ENCODE measurements at places on chromosomes 1 and 21.
A peak's percentile ranks its signal among the peaks of the same experiment; 100 is the strongest.

- peaks cover 16% of the 10 kb centered on the region for H3K4me1 ChIP-seq
- H3K27me3 ChIP-seq = peaks cover 68% of the 10 kb centered on the region
- no peak within 1 kb of the TSS for H3K27ac ChIP-seq
- no peak for DNase-seq
- no peaks in the 10 kb centered on the region for H3K36me3 ChIP-seq
These were observed at the start of gene RSPO1 for GRCh38 chr1:37634244-37634991. Gene RSPO1, minus strand, starts transcription at chr1:37634892. Its CDS starts 5,231 bp downstream, at chr1:37629661.

GRCh38 chr1:51445351-51446090 is 73.5 kb downstream of the EPS15 start:
- H3K4me3 ChIP-seq = no peak overlapping the region
- H3K27me3 ChIP-seq = no peaks in the 10 kb centered on the region
- no peak overlapping the region for H3K27ac ChIP-seq
- peaks cover 9% of the 10 kb centered on the region for H3K4me1 ChIP-seq
- DNase-seq = no peak

DNA sequence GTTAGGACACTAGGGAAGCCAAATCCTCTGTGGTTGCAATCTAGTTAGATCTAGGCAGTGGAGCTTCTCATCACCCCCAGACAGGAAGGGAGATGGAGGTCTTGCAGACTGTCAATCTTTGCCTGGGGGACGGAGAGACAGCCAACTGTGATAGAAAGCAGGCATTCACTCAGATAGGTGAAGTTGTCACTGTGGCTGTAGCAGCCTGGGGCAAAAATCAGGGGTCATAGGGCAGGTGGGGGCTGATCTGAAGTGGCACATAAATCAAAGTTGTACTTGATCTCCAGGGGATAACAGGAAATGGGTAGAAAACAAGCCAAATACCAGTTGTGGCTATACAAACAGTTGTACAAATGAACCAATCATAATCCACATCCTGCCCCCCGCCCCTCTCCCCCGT is 620.9 kb upstream of the USP24 start:
- no peak for DNase-seq
- H3K36me3 ChIP-seq = no peaks in the 10 kb centered on the region
- no peak overlapping the region for H3K4me3 ChIP-seq

GRCh38 chr1:232704694-232705680 is 75.1 kb upstream of the SIPA1L2 start:
- no peak overlapping the region for H3K4me3 ChIP-seq
- no peak for DNase-seq
- no peaks in the 10 kb centered on the region for H3K27me3 ChIP-seq
- no peaks in the 10 kb centered on the region for H3K36me3 ChIP-seq

GRCh38 chr1:207848234-207848633 is 62.7 kb downstream of the CD34 start:
- H3K4me1 ChIP-seq = peaks cover 53% of the 10 kb centered on the region
- no peak overlapping the region for H3K27ac ChIP-seq
- H3K4me3 ChIP-seq = no peak overlapping the region
- peaks cover 43% of the 10 kb centered on the region for H3K36me3 ChIP-seq
- DNase-seq = no peak

GRCh38 chr1:36236302-36236701 is 12.1 kb downstream of the THRAP3 start:
- H3K4me3 ChIP-seq = peak overlapping the region; percentile 48
- H3K27ac ChIP-seq = peak overlapping the region; percentile 83
- no peak for DNase-seq
- H3K4me1 ChIP-seq = peaks cover 75% of the 10 kb centered on the region
- H3K36me3 ChIP-seq = peaks cover 60% of the 10 kb centered on the region

DNA sequence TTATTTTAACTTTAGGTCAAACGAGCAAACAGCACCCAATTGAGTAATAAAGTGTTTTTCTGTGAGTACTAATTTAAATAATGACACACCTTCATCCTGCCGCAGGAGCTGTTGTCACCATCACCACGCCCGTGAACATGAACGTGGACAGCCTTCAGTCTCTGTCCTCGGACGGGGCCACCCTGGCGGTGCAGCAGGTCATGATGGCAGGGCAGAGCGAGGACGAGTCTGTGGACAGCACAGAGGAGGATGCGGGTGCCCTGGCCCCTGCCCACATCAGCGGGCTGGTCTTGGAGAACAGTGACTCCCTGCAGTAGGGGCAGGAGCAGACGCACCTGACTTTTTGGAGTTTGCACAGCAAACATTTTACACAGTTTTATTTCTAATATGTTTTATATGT is 45.9 kb downstream of the CBS start:
- no peaks in the 10 kb centered on the region for H3K27me3 ChIP-seq
- no peaks in the 10 kb centered on the region for H3K4me1 ChIP-seq
- H3K27ac ChIP-seq = no peak overlapping the region
- peaks cover 74% of the 10 kb centered on the region for H3K36me3 ChIP-seq

DNA sequence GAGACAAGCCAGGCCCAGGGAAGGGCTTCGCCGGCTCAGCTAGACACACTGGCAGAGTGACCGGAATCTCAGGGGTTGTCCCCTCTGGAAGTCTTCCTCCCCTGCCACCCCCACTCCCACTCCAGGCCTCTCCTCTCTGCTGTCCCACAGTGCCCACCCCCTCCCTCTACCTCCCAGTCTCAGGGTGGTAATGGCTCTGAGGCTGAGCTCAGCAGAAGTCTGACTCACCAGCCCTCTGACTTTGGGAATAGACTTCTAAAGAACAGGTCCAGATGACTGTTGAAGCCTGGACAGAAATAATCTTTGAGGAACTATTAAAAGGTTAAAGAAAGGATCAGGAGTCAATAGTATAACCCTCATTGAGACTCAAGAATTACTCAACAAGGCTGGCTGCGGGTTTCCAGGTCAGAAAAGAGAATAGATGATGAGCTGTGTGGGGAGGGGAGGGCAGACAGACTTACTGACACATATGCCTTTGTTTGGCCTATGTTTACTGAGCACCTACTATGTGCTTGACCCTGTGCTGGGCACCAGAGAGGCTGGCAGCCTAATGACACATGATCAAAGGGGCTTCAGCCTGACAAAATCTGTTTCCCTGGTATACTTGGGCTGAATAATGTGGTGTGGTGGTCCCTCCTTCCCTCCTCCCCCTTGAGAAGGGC is 8.2 kb downstream of the HCRTR1 start:
- no peak overlapping the region for H3K27ac ChIP-seq
- no peak overlapping the region for H3K4me3 ChIP-seq
- DNase-seq = no peak
- H3K36me3 ChIP-seq = peaks cover 53% of the 10 kb centered on the region
- H3K27me3 ChIP-seq = no peaks in the 10 kb centered on the region

DNA sequence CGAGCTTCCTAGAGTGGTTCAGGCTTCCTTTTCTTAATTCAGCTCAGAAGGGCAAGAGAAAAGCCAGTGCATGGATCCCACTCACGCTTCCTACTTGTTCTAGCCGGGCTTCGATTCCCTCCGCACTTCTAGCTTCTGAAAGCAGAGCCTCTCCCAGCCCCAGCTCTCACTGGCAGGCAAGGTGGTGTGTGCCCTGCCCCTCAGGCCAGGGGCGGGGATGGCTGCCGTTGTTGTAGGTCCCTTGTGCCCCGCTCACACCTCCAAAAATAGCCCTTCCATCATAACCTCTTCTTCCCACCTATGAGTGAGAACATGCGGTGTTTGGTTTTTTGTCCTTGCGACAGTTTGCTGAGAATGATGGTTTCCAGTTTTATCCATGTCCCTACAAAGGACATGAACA is 31.6 kb downstream of the BACE2 start:
- peaks cover 48% of the 10 kb centered on the region for H3K4me1 ChIP-seq
- DNase-seq = no peak
- peak overlapping the region; percentile 18 for H3K27ac ChIP-seq
- H3K27me3 ChIP-seq = no peaks in the 10 kb centered on the region

DNA sequence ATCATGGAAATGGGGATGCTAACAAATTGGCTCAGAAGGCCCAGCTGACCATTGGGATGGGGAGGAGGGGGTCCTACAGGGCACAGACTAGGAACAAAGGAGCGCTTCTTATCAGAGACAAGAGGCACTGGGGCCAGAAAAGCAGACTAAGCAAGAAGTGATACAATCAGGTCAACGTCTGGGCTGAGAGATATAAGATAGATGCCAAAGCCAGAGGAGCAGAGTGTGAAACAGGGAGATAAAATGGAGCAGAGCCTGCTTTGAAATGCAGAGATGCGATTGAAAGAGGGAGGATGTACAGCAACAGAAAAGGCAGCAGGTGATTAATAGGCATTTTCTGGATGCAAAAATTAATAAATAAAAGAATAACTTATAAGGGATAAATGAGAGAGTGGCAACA is 127.5 kb upstream of the SAMSN1 start:
- H3K36me3 ChIP-seq = no peaks in the 10 kb centered on the region
- DNase-seq = no peak
- H3K27ac ChIP-seq = no peak overlapping the region
- peaks cover 42% of the 10 kb centered on the region for H3K4me1 ChIP-seq
- no peak overlapping the region for H3K4me3 ChIP-seq
- no peaks in the 10 kb centered on the region for H3K27me3 ChIP-seq

- peaks cover 2% of the 10 kb centered on the region for H3K36me3 ChIP-seq
- no peaks in the 10 kb centered on the region for H3K27me3 ChIP-seq
- no peak for DNase-seq
These were observed 22.5 kb upstream of the FCRL5 start for GRCh38 chr1:157574836-157575235.

DNA sequence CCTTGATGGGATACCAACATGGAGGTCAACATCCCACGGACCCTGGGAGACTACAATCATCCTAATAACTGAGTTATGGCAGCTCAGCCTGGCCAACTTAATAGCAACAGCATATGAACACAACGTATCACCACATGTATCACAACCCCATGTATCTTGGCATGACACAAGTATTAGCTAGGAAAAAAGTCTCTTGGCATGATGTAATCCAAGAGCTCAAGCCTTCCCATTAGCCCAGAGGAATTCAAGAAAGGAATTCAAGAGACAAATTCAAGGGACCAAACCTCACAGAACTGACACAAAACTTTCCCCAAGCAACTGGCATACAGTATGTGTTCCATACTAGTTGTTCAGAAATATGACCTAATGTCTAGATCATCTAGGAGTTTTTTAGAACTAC is 100.9 kb upstream of the HMGB4 start:
- peaks cover 3% of the 10 kb centered on the region for H3K27me3 ChIP-seq
- no peak overlapping the region for H3K27ac ChIP-seq
- no peak for DNase-seq
- no peak overlapping the region for H3K4me3 ChIP-seq

DNA sequence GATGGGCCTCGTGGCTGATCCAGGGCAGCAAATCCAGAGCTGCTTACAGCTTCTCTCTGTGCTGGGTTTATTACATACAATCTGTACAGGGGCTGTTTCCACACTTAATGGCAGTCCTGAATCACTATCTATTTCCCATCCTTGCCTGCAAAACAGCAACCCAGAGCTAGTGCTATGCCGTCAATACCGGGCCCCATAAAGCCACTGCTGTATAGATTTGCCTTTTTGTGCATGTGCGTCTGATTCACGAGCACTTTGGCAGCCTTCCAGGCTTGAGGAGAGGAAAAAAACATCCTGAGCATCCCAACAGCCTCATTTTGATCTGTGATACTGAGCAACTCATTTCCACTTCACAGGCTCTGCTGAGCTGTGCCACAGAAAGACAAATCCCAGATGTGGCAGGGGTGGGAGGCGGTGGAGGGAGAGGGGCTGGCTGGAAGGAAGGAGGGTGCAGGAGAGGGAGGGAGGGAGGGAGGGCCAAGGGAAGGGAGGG is 65.2 kb upstream of the TARBP1 start:
- H3K4me1 ChIP-seq = peaks cover 8% of the 10 kb centered on the region
- H3K27me3 ChIP-seq = peaks cover 4% of the 10 kb centered on the region
- no peak for DNase-seq
- no peak overlapping the region for H3K27ac ChIP-seq
- H3K36me3 ChIP-seq = no peaks in the 10 kb centered on the region

GRCh38 chr1:9869831-9870251 is 40.2 kb downstream of the CTNNBIP1 start:
- peaks cover under 1% of the 10 kb centered on the region for H3K4me1 ChIP-seq
- no peak for DNase-seq

- H3K36me3 ChIP-seq = no peaks in the 10 kb centered on the region
- no peak overlapping the region for H3K4me3 ChIP-seq
- peaks cover 5% of the 10 kb centered on the region for H3K27me3 ChIP-seq
- DNase-seq = peak; percentile 23
- no peak overlapping the region for H3K27ac ChIP-seq
- H3K4me1 ChIP-seq = no peaks in the 10 kb centered on the region
These were observed 34.0 kb upstream of the SSX2IP start for GRCh38 chr1:84724128-84724860.

GRCh38 chr1:172180501-172181285 is 239.8 kb upstream of the C1orf105 start:
- peak overlapping the region; percentile 79 for H3K4me3 ChIP-seq
- peaks cover 4% of the 10 kb centered on the region for H3K36me3 ChIP-seq
- H3K27me3 ChIP-seq = no peaks in the 10 kb centered on the region
- peak overlapping the region; percentile 97 for H3K27ac ChIP-seq
- peaks cover 53% of the 10 kb centered on the region for H3K4me1 ChIP-seq

DNA sequence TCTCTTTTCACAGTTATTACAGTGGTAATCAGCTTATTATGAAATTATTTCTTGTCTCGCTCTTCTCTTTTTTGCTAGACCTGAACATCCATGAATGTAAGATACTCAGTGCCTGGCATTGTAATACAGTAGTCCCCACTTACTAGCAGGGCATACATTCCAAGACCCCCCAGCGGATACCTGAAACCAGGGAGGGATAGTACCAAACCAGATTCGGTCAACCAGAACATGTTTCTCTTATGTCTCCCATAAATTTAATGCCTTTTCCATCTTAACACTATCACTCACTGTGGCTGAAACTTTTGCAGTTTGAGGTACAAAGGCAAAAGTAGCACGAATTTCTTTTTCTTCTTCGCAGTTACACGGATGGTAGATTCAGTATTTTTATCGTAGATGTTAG is 24.6 kb upstream of the B3GALT2 start:
- no peaks in the 10 kb centered on the region for H3K27me3 ChIP-seq
- no peak overlapping the region for H3K4me3 ChIP-seq
- H3K4me1 ChIP-seq = peaks cover 11% of the 10 kb centered on the region
- H3K36me3 ChIP-seq = peaks cover 67% of the 10 kb centered on the region

GRCh38 chr21:42836767-42837301 is 42.5 kb downstream of the WDR4 start:
- peaks cover 8% of the 10 kb centered on the region for H3K36me3 ChIP-seq
- no peaks in the 10 kb centered on the region for H3K27me3 ChIP-seq
- DNase-seq = peak; percentile 10
- no peak overlapping the region for H3K27ac ChIP-seq

GRCh38 chr1:42962641-42963377 is 4.1 kb upstream of the SLC2A1 start:
- no peak overlapping the region for H3K27ac ChIP-seq
- peaks cover 1% of the 10 kb centered on the region for H3K27me3 ChIP-seq
- DNase-seq = no peak
- H3K4me1 ChIP-seq = peaks cover 42% of the 10 kb centered on the region

Measured in activated B cell treated with CpG ODN at 0.5 μM for 24 hours (primary cell).